Cardiac muscle cell (in vitro differentiated cells and primary cell): ENCODE measurements at places on chromosomes 16 and 17. TPM values are rescaled to one million over a fixed set of nuclear protein-coding genes. Genes with fewer than 3 reads are reported as not detected.

- DNase-seq, result no peak
Observed at GRCh38 chr16:66293207-66293735, 73.2 kb upstream of the CDH5 start.

DNA sequence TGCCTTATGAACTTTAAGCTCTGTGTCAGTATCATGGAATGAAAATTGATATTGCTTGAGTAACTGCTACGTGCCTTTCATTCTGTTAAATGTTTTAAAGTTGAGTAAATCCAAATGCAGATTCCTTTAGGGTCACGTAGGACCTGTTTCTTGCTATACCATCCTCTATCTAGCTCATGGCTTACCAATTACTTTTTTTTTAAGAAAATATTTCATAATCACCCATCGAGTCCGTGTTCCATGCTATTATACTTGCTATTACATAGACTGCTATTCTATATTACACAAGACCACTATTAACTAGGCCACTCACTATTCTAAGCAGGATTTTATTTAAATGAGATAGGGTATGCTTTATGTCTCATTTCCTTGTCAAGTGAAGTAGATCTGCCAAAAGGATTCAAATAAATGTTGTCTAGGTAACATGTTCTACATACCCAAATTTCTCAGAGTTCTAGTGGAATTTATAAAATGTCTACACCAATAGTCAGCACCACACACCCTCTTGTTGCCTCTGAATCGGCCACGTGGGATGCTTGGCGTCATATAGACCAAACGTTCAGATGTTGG is 11.9 kb downstream of the ANKFN1 start:
- DNase-seq, result no peak

DNA sequence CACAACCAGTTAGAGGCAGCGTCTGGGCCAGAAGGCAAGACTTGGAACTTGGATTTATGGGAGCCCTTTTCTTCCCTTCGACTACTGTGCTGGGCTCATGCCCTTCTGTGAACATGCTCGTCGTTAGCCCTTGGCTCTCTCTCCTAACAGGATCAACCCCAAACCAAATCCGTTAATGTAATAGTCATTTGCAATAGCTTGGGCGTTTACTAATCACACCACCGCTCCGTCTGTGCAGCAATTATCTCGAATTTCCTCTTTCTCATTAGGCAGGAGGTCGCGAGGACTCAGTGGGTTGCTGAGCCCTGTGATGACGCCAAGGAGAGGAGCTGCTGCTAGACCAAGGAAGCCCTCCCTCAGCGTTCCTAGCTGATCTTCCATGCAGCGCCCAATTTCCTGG is 114.7 kb downstream of the ENGASE start:
- no peak for DNase-seq

SMTNL2 gene
- 269 TPM in 2 replicates for polyA plus RNA-seq

GRCh38 chr17:81514489-81514738 is 1.8 kb upstream of the ACTG1 start:
- no peak for DNase-seq
